ENCODE measurements at places on chromosomes 16 and 17.
A peak's percentile ranks its signal among the peaks of the same experiment; 100 is the strongest.

DNA sequence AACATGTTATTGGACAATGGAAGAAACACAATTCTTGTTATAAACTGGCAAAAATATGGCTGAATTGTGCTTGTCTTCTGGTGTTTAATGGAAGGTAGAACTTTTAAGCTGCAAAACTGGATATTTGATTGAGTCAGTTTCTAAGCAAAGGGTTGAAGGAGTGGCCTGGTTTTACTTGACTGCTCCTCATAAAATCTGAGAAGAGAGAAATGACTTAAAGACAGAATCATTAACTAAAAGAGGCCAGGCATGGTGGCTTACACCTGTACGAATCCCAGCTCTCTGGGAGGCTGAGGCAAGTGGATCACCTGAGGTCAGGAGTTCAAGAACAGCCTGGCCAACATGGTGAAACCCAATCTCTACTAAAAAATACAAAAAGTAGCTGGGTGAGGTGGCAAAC is 770.7 kb downstream of the CDH11 start:
- no peak for DNase-seq

- no peak for DNase-seq
These were observed 32.2 kb upstream of the IL21R start for GRCh38 chr16:27369806-27370205.

GRCh38 chr17:17056156-17056539 is 13.9 kb downstream of the MPRIP start:
- DNase-seq, result no peak

DNA sequence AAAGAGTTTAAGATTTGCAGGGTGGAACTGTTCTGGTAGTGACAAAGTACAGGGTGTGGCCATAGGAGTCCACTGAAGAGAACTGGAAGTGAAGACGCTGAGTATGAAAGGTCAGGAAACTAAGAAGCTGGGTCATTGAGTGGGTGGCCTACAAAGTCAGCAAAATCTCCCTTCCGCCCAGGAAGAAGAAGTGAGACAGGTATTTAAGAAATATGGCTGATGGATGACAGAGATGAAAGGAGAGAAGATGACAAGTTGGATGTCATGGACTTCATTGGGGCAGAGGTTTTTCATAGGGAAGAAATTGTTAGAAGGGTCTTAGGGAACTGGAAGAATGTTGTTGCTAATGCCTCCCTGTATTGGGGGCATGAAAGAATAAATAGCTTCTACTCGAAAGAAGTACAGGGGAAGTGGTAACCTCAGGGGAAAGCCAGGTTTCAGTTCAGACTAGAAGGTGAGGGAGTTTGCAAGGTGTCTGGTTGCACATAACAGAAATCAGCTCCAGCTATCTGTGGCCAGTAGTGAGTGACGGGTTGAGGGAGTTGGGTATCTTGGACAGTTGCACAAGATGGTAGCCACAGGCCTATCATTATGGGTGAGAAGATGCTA is 33.6 kb upstream of the MED13 start:
- no peak for DNase-seq

DNA sequence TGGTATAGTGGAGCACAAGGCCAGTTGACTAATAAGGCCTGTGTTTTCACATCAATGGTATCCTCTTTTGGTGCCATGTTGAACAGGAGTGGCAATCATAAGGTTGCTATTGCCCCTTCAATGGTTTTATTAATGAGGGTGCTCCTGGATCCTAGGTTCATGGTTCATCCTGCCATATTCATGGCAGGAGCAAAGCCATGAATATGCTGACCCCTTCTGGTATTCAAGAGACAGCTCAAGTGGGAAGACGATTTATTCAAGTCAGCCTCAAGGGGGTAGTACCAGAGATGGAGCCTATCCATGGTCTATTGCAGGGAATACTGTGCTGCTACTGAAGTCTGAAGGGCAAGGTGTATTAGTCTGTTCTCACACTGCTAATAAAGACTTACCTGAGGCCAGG is 2.6 kb downstream of the ABCA9 start:
- DNase-seq, result no peak

DNA sequence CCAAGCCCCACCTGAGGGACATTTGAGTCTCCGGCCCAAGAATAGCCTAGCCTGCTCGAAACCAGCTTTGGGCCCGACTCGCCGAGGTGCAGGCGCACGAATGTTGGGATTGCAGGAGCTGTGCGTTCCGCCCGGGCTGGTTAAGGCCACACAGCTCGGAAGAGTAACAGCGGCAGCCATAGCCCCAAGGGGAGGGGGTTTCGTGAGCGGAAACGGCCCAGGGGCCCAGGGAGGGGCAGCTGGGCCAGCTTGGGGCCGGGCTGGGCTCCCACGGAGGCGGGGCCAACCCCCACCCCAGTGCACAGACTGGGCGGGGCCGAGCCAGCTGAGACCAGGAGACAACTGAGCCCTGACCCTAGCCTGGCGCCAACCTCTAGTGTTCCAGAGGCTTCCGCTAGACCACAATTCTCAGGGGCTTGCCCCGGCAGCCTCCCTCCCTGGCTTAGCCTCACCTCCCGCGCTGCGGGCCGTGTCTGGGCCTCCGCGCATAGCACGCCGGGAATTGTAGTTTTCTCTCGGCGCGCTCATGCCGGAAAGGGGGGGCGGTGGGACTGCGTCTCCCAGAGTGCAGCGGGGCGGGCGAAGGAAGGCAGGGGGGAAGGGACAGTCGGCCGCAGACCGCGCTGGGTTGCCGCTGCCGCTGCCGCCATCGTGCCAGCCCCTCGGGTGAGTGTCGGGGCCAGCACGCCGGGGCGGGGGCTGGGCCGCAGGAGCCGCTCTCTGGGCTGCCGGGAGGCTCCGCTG is at the start of gene NUTF2:
TSS of gene NUTF2 (plus strand) at position 614 of the 744 bp plus-strand sequence. CDS start 18,198 bp downstream, outside the sequence.
- DNase-seq, result peak; percentile 45

DNA sequence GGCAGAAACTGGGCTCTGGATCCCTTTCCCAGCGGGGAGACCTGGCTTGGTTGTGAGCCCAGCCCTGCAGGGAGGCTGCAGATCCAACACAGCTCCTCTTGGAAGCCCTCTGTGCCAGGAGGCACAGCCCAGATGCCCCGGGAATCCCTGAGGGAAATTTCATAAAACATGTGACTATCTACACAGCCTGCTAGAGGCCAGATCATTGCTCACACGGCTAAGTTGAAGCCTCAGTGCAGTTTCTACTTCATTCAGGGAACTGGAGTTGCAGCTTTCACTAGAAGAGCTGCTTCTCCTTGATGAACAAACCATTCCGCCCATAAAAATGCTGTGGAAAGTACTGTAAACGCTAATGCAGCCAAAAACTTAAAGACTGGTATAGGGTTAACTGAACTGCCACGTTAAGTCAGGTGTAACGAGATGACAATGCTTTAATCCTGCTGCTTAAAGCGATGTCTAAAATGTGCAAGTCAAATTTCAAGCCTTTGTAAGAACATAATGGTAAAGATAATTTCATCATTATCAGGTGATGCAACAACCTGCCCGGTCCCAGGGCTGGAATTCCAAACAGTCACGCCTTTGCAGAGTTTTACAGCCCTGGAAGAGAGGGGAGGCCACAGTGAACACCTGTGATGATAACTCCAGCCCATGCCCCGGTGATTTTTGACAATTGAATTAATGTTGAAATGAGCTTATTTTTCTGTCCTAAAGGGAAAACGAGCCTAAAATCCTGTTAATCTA is 172.5 kb downstream of the ZFHX3 start:
- no peak for DNase-seq

DNA sequence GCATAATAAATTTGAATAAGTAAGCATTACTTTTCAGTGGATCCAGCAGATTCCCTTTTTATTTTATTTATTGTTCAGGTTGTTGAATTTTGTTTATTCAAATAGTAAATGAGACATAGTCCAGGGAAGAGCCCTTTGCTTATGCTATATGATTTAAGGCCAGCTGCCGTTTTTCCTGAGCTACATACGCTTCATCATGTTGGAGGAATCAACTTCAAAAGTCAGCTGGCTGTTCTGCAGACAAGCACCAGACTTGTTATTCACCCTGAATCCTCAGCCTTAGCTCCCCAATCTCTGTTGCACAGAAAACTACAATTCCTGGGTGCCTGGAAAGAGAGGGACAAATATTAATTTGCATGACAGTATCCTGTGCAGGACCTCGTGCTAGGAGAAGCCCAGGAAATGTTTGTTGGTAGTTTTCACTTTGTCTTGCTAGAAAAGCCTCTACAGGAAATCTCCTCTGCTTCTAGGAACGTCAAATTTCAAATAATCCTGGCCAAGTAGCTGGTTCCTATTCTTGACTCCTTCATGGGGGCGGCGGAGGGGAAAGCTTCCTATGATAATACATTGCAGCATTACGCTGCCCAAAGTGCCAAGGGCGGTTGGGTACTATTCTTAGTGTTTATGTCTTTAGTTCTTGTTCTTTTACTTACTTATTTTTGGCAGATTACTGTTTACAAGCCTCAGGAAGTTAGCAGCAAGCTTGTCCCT is 101.6 kb downstream of the PRKCA start:
- DNase-seq, result no peak

GRCh38 chr16:50261160-50261706 is 5.1 kb upstream of the ADCY7 start:
- no peak for DNase-seq

DNA sequence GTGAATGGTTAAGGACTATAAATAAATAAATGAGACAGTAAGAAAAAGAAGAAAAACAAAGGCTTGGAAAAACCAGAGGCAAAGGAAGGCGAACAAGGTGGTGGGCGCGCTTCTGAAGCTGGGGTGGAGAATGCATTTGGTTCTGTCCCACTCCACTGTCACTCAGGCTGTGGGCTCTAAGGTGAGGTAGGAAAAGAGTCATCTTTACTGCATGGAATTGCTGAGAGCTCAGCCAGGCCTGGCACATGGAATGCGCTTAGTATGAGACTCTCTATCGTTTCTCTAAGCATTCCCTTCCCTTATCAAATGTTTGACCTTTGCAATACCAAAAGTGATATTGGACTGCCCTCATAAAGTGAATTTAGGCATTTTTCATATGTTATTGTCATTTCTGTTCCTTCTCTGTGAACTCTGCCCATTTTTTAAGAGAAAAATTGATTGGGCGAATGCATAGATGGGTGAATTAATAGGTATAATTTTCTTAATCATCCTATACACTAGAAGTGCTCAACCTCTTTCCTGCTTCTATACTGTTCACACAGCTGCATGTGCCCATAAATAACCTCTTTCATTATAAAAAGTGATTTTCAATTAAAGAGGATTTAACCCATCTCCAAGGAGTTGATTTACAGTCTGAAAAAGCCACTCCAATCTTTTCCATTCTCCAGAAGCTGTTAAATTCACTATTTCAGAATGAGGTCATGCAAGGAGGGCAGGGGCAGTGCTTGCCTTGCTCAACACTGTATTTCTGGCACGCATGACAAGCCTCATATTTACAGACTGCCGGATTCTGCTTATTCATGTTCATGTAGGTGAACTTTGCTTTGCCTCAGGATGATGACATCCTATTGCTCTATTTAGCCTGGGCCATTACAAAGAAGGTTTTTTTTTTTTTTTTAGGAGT is 87.7 kb downstream of the MYH10 start:
- DNase-seq, result no peak

- no peak for DNase-seq
These were observed 22.7 kb upstream of the JPT2 start for GRCh38 chr16:1655269-1655807.

DNA sequence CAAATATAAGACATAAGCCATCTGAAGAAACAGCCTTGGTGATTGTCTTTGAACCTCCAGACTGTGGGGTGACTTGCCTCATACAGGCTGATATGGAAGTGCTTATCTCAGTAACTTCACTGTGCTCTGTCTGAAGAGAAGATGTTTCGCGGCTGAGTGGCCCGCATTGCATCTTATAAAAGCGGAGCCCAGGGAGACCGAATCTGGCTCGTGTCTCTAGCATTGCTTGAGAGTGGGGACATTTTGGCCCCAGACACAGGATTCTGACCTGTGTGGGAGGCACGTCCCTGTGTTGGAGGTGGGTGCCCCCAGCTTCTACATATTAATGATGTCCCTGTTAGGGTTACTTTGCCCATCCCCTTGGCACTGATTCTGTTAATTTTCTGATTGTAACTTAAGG is 66.4 kb downstream of the METRNL start:
- DNase-seq, result no peak

GRCh38 chr16:3576211-3576610 is 992 bp downstream of the NLRC3 start:
- DNase-seq, result no peak
